ENCODE measurements at places on chromosomes 1 and 21.

DNA sequence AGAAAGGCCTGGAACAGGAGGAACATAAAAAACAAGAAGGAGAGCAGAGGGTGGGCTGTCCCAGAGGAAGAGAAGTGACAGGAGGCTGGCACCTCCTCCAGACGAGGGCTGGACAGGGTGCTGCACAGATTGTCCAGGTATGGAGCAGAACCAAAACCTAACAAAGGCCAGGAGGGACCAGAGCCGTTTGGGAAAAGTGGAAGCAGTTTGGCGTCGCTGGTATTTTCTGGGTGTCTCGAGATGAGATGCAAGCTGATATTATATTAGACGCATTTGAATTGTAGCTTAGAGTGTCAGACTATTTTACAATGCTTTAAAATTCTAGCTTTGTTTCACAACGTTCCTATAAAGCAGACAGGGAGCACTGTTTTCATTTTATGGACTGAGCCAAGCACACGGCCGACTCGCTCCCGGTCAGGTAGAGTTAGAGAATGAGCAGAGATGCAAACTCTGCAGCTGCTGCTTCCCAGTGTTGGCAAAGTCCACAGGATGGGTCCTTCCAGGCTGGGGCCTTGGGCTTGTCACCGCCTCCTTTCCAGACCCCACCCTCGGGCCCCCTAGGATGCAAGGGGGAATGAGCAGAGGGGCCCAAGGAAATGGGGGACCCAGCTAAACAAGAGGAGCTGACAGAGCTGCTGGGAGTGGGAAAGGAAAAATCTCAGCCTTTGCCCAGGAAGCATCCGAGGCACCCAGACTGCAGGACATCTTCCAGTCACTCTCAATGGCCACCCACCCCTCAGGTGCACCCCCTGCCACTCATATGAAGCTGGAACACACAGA is 60.8 kb upstream of the TMPRSS2 start:
- DNase-seq, result no peak

DNA sequence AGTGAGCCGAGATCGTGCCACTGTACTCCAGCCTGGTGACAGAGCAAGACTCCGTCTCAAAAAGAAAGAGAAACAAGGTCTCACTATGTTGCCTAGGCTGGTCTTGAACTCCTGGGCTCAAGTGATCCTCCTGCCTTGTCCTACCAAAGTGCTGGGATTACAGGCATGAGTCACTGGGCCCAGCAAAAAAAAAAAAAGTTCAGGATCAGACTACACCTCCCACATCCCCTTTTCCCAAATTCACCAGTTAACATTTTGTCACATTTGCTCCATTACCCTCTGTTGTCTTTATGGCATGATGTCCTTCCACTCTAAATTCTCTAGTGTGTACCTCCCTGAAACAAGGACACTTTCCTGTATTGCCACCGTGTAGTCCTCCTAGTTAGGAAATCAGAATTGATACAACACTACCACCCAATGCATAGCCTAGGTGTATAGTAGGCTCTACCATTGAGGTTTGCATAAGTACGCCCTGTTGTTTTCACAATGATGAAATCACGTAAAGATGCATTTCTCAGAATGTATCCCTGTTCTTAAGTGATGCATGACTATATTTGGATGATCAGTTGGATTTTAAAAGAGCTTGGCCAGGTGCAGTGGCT is 10.7 kb downstream of the SPEN start:
- DNase-seq, result no peak

GRCh38 chr1:191876631-191877030 is 281.6 kb upstream of the RGS18 start:
- DNase-seq, result no peak

GRCh38 chr21:41725421-41726031 is 41.3 kb downstream of the RIPK4 start:
- DNase-seq, result no peak

GRCh38 chr1:66542314-66542713 is 8.4 kb downstream of the SGIP1 start:
- no peak for DNase-seq

DNA sequence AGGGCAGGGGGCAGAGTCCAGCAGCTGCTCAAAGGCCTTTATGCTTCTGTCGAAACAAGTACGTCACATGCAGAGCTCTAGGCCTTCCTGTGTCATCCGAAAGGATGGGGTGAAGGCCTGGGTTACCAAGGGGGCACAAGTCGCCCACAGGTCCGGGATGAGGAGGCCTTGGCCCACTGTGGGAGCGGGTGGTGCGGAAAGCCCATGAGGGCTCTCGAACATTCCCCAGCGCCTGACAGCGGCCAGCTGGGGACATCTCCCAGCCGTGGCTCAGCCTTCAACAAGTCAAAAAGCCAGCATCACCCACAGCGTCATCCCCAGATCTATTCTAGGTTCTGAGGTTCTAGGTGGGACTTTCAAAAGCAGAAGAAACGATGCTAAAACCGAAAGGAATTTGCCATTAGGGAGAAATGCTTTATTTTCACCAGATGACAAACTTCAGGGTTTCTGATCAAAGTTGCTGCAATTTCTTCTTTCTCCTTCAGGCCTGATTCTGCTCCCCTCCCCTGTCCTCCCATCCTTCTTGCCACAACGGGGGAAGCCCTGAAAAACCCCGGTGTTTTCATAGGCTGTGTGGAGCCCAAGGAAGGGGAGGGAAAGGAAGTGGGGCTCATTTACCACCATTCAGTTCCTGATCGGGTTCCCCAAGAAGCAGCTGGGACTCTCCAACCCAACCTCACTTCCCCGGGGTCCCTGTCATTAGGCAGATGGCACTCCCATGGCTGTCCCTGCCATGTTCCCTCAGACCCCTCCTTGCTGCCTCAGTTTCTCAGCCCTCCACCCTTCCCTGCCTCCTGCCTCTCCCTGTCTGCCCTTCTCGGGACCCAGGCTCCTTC is 17.6 kb downstream of the GPR137B start:
- no peak for DNase-seq

- no peak for DNase-seq
Observed at GRCh38 chr1:197181982-197182381, 35.5 kb upstream of the ASPM start.

DNA sequence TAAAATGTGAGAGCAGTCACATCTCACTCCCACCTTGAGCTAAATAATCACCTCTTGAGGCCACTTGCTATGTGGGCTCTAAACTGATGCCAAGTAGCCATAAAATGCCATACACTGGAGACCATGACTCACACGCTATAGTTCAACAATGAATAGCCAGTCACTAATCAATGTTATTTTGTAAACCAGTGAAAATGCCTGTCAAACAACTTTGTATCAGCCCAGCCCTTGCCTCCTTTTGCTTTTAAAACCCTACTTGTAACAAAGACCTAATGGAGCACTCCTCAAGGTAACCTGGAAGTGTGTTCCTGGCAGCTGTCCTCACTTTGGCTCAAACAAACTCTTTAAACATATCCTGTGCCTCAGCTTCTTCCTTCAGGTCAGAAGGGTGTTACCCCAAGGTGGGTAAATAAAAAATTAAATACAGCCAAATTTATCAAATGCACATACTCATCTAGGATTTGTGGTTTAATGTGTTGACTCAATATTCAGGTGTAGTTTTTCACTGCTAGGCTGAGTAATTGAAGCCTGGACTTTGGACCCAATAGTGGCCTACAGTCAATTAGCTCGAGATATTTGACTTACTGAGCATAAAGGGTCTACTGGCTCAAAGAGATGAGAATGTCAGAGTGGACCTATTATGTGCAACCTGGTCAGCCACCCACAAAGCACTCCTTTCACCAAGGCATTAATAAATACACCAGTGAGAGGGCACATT is 154.3 kb downstream of the COQ8A start:
- DNase-seq, result no peak

GRCh38 chr1:86155807-86156565 is 586 bp downstream of the COL24A1 start:
- no peak for DNase-seq

GRCh38 chr1:162677607-162678371 is 45.5 kb downstream of the DDR2 start:
- no peak for DNase-seq

GRCh38 chr1:85259912-85260274 is 431 bp upstream of the C1orf52 start:
- DNase-seq, result no peak

DNA sequence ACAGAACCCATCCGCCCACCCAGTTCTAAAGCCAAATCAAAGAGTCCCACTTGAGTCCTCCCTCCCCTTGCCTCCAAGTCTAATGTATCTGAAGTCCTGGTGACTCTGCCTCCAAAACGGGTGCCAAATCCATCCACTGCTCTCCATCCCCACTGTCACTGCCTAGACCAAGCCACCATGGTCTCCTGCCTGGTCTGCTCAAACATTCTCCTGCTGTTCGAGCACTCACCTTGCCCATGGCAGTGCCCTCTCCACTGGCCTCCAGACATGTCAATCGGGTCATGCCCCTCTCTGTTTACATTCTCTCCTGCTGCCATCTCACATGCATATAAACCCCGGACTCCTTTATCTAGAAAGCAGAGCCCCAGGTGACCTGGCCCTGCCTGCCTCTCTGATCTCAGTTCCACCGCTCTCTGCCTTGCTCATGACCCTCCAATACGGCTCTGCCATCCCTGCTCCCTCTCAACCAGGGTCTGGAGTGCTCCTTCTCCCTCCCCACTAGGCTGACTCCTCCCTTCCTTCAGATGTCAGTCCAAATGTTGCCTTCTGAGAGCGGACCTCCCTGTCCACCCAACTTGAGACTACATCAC is 32.1 kb upstream of the MX1 start:
- no peak for DNase-seq

DNA sequence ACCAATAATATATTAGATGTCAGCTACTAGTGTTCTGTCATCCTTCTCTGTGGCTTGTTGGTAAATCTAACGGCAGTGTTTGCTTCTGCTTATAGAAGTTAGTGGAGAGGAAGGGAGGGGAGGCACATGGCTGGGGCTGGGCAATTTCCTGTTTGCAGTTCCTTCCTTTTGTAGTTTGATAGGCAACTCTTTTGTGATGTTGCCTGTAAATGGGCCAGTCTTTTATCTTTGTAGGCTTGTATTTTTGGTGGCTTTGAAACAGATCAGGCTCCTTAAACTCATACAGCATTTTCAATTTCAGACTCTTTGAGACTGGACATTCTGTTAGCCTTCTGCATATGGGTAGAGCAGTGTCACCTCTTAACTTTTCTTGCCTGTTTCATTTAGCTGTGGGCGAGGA is 48.1 kb downstream of the CDC14A start:
- DNase-seq, result no peak

DNA sequence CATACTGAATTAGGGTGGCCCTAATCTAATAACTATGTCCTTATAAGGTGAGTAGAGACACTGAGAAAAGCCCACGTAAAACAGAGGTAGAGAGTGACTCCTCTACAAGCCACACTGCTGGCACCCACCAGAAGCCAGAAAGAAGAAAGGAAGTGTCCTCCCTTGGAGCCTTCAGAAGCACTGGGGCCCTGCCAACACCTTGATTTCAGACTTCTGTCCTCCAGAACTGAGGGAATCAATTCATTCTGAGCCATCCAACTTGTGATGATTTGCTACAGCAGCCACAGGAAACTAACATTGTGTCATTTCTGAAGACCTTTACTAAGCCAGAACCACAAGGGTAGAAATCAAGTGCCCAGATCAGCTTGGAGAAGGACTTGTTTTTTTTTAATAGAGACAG is 15.0 kb downstream of the GNB1 start:
- DNase-seq, result no peak

- no peak for DNase-seq
Observed at GRCh38 chr1:27356619-27357280, 10.0 kb downstream of the MAP3K6 start.

GRCh38 chr1:9889411-9889810 is 20.7 kb downstream of the CTNNBIP1 start:
- no peak for DNase-seq

GRCh38 chr1:89553157-89553556 is 28.5 kb downstream of the LRRC8B start:
- DNase-seq, result no peak

- no peak for DNase-seq
Observed at GRCh38 chr21:34338226-34338625, 25.6 kb upstream of the KCNE2 start.

DNA sequence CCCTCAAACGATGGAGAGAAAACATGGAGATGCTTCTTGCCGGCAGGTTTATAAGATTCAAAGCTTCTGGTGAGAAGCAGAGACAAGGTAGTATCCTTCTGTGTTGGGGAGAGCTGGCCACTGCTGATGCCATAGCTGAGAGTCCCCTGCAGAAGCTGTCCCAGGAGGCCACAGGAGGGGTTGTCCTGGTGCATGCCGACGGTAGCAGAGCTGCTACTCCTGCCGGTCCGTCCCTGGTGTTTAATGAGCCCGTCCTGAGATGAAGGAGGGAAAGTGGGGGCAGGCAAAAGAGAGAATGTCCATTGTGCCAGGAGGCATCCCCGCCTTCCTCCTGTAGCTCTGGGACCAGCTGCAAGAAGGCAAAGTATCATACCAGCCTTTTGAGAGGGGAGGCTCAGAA is 10.4 kb upstream of the C2CD2 start:
- DNase-seq, result no peak

- no peak for DNase-seq
Observed at GRCh38 chr1:211925016-211925415, 94.5 kb upstream of the LPGAT1 start.

GRCh38 chr1:53296117-53296749 is 31.6 kb downstream of the LRP8 start:
- no peak for DNase-seq

- no peak for DNase-seq
Observed at GRCh38 chr21:42631142-42631541, 22.3 kb upstream of the PDE9A start.

- no peak for DNase-seq
Observed at GRCh38 chr1:40394491-40395172, 21.1 kb downstream of the SMAP2 start.

- DNase-seq, result no peak
Observed at GRCh38 chr1:54864460-54865208, 22.4 kb downstream of the DHCR24 start.

DNA sequence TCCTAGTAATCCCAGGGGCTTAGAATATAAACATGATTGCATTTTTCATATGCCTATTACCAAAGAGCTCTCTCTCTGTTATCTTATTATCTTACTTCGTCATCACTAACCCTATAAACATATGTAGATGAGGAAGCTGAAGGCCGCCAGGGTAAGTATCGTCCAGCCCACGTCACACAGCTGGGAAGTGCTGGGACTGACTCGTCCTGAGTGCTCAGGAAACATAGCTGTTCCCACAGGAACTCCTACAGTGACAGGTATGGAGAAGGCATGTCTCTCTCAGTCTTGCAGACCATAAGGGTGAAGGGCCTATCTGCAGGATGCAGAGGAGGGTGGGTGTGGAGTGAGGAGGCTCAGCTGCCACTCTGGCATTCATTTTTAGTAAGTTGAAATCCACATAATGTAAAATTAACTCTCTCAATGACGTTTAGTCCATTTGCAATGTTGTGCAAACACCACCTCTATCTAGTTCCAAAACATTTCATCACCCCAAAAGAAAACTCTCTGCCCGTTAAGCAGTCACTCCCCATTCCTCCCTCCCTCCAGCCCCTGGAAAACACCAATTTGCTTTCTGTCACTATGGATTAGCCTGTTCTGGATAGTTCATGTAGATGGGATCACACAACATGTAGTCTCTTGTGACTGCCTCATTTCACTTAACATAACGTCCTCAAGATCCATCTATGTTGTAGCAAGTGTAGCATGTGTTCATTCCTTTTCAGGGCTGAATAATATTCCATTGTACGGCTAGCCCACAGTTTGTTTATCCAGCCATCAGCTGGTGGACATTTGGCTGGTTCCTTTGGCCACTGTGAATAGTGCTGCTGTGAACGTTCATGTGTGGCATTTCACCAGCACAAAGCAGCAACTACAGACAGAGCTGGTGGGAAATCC is 68.3 kb downstream of the TCP10L start:
- DNase-seq, result no peak

- DNase-seq, result no peak
Observed at GRCh38 chr1:192474080-192474683, 101.4 kb upstream of the RGS1 start.

Data from stimulated activated CD4-positive, alpha-beta T cell treated with anti-CD3 and anti-CD28 coated beads, Interleukin-15, amount 100 ng/mL, for 1 hour (primary cell).